ENCODE measurements at places on chromosomes 7 and 10. TPM values are rescaled to one million over a fixed set of nuclear protein-coding genes. Genes with fewer than 3 reads are reported as not detected.

The SAMD9 gene
- total RNA-seq = 2.9 TPM

DNA sequence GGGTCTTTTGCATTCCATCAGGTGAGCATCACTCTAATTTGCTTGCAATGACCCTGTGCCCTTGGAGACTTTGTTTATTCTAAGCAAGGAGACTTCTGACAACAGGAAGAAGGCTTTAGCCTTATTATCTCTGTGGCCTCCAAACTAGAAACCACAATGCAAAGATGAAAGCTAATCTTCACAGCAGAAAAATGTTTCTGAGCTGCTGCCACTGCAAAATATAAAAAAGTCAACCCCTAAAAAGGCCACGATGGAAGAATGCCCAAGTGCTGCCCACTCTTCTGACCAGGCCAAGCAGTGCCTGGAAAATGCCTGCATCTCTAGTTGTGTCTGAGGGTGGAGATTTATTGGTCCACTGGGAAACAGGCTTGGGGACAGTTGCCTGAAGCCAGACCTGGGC lies 299.9 kb downstream of the C7orf25 start:
- DNase-seq = no peak

DNA sequence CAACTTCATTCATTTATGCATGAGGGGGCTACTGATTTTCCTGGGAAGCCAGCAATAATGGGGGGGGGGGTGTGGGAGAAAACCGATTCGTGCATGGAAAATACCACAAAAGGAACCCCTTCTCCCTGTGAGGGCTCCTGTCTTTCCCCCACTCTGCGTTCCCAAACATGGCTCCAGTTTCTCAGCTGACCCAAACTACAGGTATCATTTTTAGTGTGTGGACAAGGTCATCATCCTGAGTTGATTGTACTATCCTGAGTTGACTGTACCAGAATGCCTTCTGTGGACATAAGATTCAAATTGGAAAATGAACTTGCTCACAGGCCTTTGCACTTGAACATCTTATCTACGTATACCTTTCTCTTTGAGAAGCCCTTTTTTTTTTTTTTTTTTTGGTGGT lies 49.9 kb downstream of the ZRANB1 start:
- no peak for DNase-seq

GRCh38 chr7:92698237-92698841 lies 108.1 kb upstream of the FAM133B start:
- peak; percentile 27 for DNase-seq

DNA sequence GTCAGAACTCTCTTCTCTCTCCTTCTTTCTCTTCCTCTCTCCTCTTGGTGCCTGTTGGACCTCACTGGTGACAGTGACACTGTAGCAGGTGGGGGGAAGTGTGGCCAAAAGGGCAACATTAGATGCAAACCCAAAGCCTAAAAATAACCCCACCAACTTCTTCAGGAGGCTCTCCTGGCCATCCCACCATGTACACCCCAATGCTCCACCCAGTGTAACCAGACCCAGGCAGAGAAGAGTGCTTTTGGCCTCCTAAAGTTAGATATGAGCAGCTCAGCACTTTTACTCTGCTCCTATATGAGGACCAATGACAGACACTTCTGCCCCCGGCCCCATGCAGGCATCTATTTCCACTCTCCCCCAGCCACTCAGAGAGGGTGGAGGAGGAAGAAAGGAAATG lies 5.5 kb downstream of the MYOZ1 start:
- DNase-seq = no peak

- DNase-seq = no peak
Measured at GRCh38 chr7:45148653-45148973, 9.0 kb upstream of the RAMP3 start.
